ENCODE measurements at places on chromosomes 5 and 9.

- no peak for DNase-seq
Measured at GRCh38 chr5:80955082-80955590, 5.0 kb upstream of the RASGRF2 start.

GRCh38 chr9:133943036-133943780, 48.9 kb downstream of the VAV2 start:
- DNase-seq: no peak

- DNase-seq: no peak
Measured at GRCh38 chr5:113064806-113065205, 88.2 kb downstream of the DCP2 start.

DNA sequence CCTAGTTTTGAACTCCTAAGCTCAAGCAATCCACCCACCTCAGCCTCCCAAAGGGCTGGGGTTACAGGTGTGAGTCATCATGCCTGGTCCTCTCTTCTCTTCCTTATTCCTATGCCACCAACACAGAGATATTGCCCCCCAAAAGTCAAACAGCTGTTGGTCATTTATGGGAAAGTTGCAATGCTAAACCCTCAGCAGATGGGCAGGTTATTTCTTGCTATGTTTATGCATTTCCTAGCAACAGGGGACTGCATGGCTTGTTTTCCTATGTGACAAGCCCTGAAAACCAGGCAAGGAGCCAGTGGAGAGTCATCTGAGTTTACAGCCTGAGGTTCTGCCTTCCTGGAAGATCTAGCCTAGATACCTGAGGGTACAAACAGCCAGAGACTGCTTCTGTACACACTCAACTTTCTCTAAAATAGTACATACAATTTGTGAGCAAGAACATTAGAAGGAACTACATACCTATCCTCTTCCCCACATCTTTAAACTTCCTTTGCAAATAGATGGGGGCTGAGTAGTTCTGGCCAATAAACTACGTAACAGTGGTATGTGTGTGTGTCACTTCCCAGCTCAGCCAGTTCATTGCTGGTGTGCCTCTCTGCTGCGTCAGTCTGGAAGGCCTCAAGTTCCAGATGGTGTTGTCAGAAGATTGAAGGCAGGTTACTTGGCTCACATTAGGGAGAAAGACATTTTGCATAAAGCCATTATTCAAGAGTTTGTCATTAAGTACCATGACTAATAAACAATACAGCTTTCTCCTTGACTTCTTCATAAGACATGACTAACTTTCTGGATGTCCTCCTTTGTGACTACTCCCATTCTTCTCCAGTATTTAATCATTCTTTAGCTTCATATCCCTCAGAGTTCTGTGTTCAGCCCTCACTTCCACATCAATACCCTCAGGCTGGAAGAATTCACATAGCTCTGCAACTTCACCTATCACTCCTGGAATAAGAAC, 65.3 kb downstream of the CSNK1A1 start:
- no peak for DNase-seq

DNA sequence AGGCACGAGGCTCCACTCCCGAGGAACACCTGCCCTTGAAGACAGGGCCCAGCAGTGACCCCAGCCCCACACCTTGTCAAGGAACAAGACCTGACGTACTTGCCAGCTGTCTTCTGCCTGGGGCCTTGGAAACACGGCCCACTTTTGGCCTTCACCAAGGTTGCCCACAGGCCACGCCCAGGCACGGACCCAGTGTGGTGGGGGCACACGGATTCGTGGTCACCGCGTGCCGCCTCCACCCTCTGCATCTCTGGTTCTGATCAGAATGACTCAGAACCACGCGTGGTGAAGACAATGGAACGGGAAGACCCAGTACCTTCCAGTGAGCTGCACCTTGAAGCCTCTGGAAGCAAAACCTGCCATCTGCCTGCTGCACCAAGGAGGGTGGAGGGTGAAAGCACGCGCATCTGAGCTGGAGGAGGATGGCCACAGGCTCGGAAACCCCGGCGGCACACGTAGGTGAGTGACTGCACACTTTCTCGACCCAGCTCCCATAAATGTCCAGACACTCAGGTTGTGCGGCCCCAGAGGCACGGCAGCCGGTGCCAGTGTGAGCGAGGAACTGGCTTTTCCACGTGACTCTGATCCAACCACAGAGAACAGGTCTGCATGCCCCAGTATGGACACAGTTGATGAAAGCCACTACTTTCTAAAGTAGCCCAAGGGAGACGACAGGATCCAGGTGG, 36.5 kb downstream of the LPCAT1 start:
- DNase-seq: no peak

- DNase-seq: no peak
Measured at GRCh38 chr9:34256104-34256503, 73.0 kb downstream of the KIF24 start.

All from T-helper 9 cell (primary cell).